ENCODE measurements at places on chromosomes 12 and 14.

GRCh38 chr12:66235626-66236281 is 46.7 kb downstream of the IRAK3 start:
- DNase-seq, result no peak

DNA sequence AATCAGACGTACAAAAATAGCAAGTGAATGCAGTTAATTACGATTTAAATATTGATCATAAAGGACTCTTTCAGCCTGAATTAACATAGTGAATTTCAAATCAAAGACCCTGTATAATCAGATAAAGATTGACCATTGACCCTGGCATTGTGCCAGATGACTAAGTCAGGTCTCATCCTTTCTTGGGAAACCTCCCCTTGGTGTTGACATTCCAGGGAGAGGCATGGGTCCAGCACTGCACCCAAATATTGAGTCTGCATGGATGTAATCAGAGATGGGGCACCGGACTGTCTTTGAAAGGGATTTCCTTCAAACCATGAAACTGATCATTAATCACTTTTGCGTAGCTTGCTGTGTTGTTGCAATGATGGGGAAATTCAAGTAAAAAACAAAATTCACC is 1138.2 kb downstream of the BCL11B start:
- DNase-seq, result no peak

DNA sequence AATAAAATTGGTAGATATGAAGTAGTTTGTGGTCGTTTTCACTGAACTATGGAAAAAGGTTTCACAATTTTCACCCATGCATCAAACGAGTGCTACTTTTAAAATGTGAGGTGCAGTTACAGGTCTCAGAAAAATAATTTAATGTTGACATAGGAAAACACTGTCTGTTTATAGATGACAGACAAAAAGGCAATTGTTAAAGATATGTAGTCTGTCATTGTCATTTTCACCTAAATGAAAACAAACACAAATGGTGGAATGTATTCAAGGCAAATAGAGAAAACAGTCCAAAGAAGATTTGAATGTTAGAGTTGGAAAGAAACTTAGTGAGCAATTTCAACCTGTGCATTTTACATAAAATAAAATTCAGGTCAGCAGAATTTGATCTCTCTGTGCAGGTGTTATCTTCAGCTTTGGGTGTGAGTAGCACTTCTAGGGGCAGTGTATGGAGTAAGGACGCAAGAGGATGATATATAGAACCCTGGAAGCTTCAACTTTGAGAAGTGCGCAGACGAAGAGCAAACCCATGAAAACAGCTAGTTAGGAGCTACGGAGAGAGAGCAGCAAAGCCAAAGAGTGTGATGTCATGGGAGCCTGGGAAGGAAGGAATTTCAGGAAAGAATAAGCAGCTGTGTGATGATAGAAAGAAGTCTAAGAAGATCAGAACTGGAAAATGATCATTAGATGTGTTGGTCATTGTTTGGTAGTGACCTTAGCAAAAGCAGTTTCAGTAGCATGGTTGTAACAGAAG is 6.2 kb downstream of the RERG start:
- no peak for DNase-seq

DNA sequence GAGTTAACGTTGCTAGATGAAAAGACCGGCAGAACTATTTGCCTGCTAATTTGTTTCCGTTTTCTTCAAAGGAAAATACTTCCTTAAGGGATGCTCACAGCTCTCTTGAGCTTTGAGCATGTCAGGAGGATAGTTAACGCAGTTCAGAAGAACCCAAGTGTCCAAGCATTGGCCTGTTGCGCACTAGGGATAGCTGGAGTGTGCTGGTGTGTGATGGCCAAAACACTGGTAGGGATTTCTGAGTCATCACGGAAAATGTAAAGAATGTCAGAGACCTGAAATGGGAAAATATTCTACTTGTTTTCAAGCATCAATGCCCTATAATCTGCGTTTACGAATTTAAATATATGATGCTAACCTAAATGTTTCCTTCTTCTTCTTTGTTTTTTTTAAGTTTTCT is 97.8 kb downstream of the VRK1 start:
- no peak for DNase-seq

DNA sequence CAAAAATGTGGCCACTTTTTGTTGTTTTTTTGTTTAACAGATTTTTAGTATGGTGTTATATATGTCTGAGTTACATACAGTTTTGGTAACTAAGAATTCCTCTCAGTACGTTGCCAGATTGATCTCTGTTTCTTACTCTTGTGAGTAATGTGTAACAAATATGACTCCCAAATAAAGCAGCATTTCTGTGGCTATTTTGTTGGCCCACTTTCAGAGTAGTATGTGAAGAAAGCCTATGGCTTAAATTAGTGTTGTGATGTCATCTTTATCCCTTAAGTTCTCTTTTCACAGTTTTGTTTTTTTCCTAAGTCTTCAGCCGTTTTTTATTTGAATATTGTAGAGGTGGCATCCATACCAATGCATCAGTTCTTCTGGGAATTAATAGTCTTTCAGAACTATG is 10.7 kb downstream of the PCNX4 start:
- DNase-seq, result peak; percentile 57

- DNase-seq, result no peak
Observed at GRCh38 chr14:53044486-53044885, 93.6 kb upstream of the FERMT2 start.

DNA sequence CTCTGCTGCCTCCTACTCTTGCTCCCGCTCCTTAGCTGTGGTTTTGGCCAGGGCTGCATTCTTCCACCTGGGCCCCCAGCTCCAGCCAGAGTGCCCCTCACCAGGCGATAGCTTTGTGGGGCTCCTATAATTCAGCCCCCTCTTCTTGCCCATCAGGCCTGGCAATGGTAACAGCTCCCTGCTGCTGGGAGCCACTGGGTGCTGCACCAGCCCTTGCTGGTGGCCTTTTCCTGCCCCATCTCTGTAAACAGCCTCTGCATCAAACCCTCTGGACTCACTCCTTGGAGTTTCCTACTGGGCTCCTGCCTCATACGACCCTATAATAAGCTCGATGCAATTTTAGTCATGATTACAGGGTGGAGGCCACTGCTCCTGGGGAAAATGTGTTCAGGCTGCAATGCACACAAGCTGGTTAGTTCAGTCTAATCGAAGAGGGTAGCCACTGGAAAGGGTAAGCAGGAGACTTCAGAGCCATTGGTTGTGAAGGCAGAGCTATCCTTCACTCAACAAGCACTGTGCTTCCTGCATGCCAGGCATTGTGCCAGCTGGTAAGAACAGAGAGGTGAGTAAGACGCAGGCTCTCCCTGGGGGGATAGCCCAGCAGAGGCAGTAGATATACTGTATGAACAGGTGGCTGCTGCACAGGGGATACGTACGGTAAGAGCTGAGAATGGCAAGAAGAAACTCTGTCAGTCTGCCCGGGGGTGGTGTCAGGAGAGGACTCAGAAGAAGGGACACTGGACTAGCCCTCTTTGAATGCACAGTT is 24.7 kb downstream of the CLMN start:
- no peak for DNase-seq

DNA sequence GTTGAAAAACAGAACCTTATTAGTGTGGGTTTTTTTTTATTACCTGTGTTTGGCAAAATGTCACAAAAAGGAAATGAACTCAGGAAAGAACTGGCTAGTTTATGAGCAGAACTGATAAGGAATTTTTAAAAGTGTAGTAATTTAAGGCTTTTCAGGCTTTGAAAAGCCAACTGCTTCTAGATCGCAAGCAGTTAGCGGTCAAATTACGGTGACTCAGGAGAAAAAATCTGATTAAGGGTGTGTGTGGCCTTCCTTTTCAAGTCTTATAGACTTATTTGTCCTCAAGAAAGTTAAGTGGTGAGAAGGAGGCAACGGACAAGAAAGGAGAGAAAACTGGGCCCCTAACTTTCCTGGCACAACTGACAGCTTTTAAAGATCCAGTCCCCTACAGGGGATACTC is 33.4 kb downstream of the PDZRN4 start:
- no peak for DNase-seq

- DNase-seq, result no peak
Observed at GRCh38 chr14:94077823-94078222, 3.2 kb downstream of the DDX24 start.

DNA sequence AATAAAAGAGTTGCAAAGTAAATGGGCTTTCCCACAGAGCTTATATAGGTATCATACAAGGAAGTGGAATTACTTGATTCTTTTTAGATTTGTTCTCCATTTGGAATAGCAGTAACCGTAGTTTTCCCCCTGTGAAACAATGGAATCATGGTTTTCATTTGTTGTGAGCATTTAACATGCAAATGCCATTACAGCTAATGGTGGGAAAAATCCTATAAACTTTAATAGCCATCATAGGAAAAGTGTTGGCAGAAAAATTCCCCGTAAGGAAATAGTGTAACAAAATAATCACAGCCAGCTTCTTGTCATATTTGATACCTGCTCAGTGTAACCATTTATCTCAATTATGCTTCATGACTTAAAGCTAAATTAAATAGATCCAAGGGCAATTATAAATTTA is 95.3 kb downstream of the TPH2 start:
- no peak for DNase-seq

GRCh38 chr14:102654298-102654697 is 61.8 kb downstream of the RCOR1 start:
- no peak for DNase-seq

DNA sequence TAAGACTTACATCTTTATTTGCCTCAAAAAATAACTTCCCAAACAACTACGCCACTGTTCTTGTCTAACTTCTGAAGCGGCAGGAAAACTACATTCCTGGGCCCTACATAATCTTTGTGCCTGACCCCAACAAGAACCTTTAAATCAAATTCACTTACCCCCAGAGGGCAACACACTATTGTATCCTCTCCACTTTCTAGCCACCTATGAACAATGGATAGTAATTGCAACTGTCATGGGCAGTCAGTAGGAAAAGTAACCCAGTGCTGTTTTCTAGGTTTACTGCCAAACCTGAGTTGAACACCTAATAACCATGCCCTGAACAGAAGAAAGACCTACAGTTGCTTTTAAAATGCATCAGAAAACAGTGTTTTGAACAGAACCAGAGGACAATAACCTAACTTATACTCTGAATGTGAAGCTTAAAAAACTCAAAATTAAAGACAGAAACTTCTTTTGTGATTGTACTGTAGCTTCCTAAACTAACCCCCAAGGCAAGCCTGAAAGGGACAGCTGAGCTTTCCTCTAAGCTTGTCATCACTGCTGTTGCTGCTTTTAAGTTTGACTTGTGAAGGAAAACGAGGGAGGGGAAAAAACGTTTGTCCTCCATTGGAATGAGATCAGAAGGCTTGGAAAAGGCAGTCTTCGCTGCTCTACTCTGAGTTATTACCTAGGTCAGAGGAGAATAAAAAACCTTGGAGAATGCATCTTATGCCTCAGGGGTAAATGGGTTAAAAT is 195.7 kb downstream of the SOX5 start:
- DNase-seq, result no peak

DNA sequence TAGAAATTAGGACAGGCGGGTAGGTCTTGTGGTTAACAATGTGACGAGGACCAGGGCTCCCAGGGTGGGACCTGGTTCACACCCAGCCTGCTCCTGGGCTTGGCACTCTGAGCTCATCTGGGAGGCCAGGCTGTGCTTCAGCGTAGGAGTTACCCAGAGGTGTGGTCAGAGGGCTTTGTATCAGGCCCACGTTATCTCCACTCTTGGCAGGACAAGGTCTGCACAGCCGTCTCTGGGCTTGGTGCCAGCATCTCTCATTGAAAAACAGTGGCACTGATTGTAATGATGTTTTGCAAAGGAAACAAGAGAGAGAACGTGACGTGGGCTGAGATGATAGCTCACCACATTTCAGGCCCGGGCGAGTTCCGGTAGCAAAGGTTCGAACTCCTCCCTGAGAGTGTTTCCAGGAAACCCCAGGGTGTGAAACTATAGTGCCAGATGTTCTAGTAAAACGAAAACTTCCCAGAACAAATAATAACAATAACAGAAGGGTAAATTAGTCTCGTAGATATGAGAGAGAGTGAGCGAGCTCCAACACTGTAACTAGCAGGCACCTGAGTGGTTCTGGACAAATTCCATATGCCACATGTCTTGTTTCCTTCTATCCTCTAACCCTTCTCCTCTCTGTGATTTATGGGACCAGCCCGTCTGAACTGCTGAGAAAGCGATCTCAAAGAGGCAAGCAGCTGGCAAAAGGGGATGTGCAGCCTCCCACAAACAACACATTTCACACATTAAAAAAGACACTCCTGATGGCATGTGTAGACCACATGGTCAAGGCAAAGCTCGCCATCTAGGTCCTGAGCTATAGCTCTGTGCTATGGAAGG is 227.3 kb downstream of the KTN1 start:
- DNase-seq, result no peak

DNA sequence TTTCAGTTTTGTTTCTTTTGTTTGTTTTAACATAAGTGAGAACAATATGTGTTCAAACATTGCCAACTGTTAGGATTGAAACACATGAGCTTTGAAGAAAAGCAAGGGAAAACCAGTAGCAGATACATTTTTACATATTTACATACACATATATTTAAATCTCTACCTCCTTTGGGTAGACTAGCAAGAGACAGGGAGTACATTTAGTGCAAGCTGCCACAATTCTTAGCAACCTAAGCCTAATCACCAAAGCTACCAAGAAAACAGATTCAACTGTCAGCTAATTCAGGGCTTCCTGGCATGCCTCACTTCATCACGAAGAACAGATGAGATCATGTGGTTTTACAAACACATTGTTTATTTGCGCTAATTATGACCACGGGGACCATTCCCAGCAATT is 143.1 kb downstream of the PRIMA1 start:
- DNase-seq, result no peak

- DNase-seq, result no peak
Observed at GRCh38 chr14:84533791-84534190, 996.2 kb upstream of the FLRT2 start.

GRCh38 chr12:11578461-11578993 is 70.9 kb upstream of the ETV6 start:
- DNase-seq, result no peak

GRCh38 chr14:95507174-95507573 is 9.3 kb downstream of the SYNE3 start:
- DNase-seq, result peak; percentile 87

DNA sequence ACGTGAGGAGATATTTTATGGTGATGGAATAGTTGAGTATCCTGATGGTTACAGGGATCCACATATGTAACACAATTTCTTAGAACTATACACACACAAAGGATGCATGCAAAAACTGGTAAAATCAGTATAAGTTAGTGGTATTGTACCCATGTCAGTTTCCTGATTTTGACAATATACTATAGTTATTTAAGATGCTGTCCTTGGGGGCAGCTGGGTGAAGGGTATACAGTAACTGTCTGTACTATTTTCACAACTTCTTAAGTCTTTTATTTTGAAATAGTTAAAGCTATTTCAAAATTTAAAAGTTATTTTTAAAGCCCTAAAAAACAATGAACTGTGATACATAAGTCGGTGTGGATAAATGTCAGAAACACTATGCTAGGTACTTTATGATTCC is 24.5 kb upstream of the POLR3B start:
- no peak for DNase-seq

GRCh38 chr12:48110691-48111311 is 4.9 kb upstream of the SENP1 start:
- no peak for DNase-seq

DNA sequence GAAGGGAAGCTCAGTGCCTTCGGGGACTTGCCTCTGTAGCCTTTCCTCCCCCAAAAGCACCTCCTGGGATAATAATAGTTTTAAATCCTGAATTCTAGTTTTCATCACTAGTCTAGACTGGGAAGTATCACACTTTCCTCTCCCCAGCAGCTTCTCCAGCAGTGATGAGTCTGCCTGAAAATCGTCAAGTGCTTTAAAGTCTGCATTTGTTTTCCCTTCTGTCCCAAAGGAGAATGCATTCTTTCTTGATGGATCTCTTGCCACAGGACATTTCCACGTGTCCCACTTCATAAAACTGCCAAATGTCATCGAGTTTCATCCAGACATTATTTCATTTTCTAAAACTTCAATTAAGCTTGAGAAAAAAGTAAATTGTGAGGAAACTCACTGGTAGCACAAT is 15.0 kb downstream of the CSRP2 start:
- no peak for DNase-seq

- no peak for DNase-seq
Observed at GRCh38 chr12:104276273-104277131, 27.0 kb upstream of the EID3 start.
